ENCODE measurements at places on chromosomes 2 and 18. TPM values are rescaled to one million over a fixed set of nuclear protein-coding genes. Genes with fewer than 3 reads are reported as not detected.

PLEK gene
- total RNA-seq, result under 0.01 TPM

ALPG gene
- not detected for total RNA-seq

PLA2R1 gene
- 3.6 TPM for total RNA-seq

GPBAR1 gene
- 0.16 TPM for total RNA-seq

IL36RN gene
- total RNA-seq, result not detected

DSG4 gene
- total RNA-seq, result under 0.01 TPM

SERPINB12 gene
- not detected for total RNA-seq

L3MBTL4 gene
- total RNA-seq, result 0.65 TPM

TRIM43 gene
- total RNA-seq, result not detected

SPRED2 gene
- total RNA-seq, result 15.2 TPM

ST8SIA5 gene
- total RNA-seq, result not detected

DCDC2C gene
- total RNA-seq, result not detected

C2orf80 gene
- not detected for total RNA-seq

All from mesangial cell (primary cell).